ENCODE measurements at places on chromosomes 11 and 22. TPM values are rescaled to one million over a fixed set of nuclear protein-coding genes. Genes with fewer than 3 reads are reported as not detected.

The MISFA gene
- not detected for total RNA-seq

The FAM89B gene
- total RNA-seq, result 15.1 TPM

The TAF6L gene
- total RNA-seq, result 29.5 TPM

The GRIK4 gene
- total RNA-seq, result 0.29 TPM

The TOMM22 gene
- 79.6 TPM for total RNA-seq

The RIMBP3B gene
- 0.29 TPM for total RNA-seq

The TECTA gene
- total RNA-seq, result 0.57 TPM

The EMSY gene
- 23.2 TPM for total RNA-seq

The KIRREL3 gene
- 0.22 TPM for total RNA-seq

The OR2AT4 gene
- total RNA-seq, result not detected
